ENCODE measurements at places on chromosomes 12 and 14.

- no peak for DNase-seq
Observed at GRCh38 chr14:38394064-38394463, 138.2 kb upstream of the CLEC14A start.

GRCh38 chr12:56719056-56719455 lies 6.0 kb downstream of the NACA start:
- DNase-seq, result no peak

- DNase-seq, result no peak
Observed at GRCh38 chr12:129659961-129660622, 243.7 kb downstream of the TMEM132D start.

- no peak for DNase-seq
Observed at GRCh38 chr14:103973354-103973753, 31.0 kb upstream of the RD3L start.

DNA sequence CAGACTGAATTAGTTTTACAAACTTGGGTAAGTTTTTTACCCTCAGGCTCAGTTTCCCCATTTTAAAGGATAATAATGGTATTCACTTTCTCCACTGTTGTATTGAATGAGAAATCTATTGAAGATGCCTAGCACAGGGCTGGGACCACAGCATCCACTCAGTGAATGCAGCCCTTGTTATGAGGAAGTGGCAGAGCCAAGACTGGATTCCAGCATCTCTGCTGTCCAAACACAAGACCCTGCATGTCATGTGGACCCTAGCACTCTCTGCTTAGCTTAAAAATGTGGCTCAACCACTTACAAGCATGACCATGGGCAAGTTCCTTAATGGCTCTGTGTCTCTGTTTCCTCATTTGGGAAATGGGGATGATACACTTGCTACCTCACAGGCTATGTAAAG lies 24.1 kb upstream of the TRIM9 start:
- DNase-seq, result no peak

- no peak for DNase-seq
Observed at GRCh38 chr12:1885599-1886245, 32.7 kb downstream of the CACNA2D4 start.

- no peak for DNase-seq
Observed at GRCh38 chr14:69708586-69709560, 58.1 kb upstream of the SRSF5 start.

- DNase-seq, result no peak
Observed at GRCh38 chr14:52825085-52825484, 33.7 kb upstream of the GNPNAT1 start.

DNA sequence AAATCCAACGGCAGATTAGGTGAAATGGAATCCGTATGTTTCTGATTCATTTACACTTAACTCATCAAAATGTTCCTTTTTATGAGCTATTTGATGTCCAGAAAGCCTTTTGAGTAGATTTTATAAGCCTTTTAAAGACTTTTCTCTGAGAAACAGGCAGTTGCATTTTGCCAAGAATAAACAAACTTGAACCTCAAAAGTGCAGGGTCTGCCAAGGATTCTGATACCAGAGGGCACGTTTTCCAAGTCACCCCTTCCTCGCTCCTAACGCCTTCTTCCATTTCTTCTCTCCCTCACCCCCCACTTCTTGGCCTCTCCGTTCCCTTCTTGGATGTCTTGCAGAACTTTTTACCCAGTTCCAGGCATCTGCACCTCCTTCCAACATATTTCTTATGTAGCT lies 200.6 kb upstream of the TBX3 start:
- no peak for DNase-seq

DNA sequence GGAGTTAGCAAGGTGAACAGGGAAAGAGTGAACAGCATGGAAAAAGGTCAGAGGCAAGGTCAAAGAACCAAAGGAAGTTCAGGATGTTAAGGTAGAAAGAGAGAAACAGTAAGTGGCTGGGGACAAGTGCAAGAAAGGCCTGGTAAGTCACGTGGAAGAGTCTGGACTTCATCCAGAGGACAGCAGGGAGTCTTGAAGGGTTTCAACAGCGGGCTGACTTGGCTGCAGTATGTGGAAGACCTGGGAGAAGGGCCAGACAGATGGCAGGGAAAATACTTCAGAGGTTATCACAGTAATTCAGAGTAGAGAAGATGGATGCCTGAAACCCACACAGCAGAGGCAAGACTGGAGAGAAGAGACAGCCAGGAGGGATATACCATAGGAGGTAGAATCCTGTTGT lies 34.0 kb downstream of the CIT start:
- DNase-seq, result no peak

DNA sequence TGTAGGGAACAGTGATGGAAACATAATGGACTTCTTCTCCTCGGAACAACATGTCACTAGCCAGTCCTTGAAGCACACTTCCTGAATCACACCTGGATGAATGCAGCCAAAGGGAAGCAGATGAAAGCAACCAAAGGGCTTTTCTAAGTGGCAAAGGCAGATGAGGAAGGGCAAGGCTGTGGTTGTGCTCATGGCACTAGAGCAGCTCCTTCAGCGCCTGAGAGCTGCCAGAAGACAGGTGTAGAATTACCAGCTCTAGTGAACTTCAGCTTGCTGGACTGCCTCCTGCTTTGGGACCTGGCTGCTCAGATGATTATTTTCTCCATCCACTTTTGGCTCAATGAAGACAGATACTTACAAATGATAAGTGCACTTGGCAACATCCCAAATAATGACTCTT lies 1372.1 kb upstream of the SEL1L start:
- DNase-seq, result no peak

Data from liver (tissue), 10 donors.